ENCODE measurements at places on chromosomes 2 and 18.

- DNase-seq = no peak
Measured at GRCh38 chr2:137321566-137321965, 556.2 kb downstream of the THSD7B start.

GRCh38 chr2:31235504-31235902 lies 1.6 kb downstream of the EHD3 start:
- no peak for DNase-seq

DNA sequence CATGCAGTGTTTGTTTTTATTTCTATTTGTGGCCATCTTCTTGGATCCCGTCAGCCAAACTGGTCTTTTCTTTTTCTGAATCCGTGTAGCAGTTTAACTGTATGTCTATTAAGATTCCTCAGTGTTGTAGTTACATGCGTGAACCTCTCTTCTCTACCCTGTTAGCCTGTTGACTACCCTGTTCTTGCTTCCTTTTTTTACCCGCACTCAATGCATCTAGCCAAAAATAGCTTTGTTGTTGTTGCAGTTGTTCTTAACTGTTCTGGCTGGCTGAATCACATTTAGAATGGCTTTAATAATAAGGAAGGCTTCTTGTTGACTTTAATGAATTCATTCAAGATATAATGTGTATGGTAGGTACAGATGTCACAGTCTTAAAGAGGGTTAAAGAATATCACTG lies 137.1 kb downstream of the LCLAT1 start:
- no peak for DNase-seq

DNA sequence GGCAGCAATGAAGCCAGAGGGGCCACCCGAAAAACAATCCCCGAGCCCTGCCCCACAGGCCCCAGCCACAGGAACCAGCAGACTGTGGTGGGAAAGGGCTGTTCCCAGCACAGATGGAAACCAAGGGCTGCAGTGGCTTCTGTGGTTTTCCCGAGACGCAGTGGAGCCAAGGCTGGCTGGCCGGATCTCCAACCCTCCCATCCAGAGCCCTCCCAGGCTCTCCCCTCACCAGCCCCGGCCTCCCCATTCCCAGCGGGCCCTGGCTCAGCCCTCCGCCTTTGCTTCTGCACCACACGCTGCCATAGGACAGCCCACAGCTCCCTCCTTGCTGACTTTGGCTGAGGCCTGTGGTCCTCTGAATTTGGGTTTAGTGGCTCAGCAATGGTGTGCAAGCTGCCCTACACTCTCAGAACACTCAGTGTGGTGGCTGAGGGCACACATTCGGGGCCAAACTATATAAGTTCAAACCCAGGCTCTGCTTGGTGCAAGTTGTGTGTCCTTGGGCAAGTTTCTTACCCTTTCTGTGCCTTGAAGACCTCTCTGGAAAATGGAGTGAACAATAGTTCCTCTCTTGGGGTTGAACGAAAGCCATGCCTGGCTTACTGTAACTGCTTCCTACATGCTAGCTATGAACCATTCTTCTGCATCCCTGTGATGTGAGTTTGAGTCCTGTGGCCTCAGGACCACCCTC lies 200.1 kb downstream of the SMAD7 start:
- DNase-seq = no peak

DNA sequence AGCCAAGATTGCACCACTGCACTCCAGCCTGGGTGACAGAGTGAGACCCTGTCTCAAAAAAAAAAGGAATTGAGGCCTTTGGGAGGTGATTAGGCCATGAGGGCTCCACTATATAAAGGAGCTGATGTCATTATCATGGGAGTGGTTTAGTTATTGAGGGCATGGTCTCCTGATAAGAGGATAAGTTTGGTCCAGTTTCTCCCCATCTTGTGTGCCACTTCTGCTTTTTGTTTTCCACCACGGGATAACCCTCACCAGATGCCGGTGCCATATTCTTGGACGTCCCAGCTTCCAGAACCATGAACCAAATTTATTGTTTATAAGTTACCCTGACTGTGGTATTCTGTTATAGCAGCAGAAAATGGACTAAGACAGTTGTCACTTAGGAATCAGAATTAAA lies 125.8 kb downstream of the C1D start:
- no peak for DNase-seq

- no peak for DNase-seq
Measured at GRCh38 chr2:240432820-240433801, 2.4 kb upstream of the GPC1 start.

DNA sequence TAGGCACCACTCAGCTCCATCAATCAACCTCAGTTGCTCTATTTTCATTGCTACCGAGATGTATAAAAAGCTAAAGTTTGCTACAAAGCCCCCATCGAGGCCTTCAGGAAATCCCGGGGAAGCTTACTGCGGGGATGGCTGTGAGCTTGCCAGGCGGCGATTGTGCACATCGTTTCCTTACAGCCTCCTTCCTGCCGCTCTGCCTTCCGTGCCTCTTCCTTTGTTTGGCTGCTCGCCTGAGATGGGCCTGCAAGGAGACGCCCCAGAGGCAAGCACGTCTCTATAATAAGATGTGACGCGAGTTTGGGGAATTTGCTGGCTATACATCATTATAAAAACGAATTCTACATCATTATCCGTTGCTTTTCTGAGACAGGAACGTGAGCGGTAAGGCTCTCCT lies 41.6 kb downstream of the DHRS9 start:
- no peak for DNase-seq

- DNase-seq = no peak
Measured at GRCh38 chr2:168212866-168213265, 34.5 kb downstream of the STK39 start.

DNA sequence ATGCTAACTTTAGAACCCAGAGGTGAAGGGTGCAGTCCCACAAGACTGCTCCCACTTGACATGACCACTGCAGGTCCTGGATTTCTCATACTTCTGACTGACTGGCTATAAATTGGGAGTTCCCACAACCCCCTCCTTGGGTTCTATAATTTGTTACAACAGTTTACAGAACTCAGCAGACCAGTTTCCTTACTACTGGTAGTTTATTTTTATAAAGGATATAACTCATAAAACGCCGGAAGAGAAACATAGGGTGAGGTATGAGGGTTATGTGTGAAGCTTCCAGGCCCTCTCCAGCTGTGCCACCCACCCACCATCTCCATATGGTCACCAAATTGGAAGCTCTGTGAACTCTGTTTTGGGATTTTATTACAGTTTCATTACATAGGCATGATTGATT lies 839.6 kb downstream of the TSN start:
- no peak for DNase-seq

GRCh38 chr18:43847164-43848091 lies 570.1 kb upstream of the SYT4 start:
- no peak for DNase-seq

DNA sequence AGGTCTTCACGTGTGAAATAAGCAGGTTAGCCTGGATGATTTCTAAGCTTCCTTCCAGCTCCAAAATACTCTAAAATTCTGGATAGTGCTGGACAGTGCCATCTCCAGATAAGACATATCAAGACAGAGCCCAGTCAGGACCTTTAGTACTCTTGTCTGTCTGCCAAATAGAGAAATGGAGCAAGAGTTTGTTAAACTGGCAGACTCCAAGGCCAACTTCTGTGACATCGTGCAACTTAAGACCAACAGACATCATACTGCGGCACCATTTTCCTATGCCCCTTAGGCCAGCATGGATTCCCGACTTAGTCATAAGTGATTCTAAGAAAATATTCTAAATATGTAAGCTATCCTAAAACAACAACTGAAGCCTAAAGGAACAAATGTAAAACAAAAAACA lies 118.6 kb downstream of the RBMS1 start:
- DNase-seq = no peak

- no peak for DNase-seq
Measured at GRCh38 chr18:78861116-78861515, 118.5 kb upstream of the SALL3 start.

DNA sequence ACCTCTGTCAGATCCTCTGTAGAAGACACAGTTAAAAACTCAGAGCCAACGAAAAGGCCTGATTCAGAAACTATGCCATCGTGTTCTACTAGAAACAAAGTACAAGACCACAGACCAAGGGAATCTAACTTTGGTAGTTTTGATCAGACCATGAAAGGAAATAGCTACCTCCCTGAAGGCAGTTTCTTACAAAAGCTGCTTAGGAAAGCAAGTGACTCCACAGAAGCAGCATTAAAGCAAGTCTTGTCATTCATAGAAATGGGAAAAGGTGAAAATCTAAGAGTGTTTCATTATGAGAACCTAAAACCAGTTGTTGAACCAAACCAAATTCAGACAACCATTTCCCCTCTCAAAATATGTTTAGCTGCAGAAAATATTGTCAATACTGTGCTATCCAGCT lies 58.2 kb downstream of the FSIP2 start:
- no peak for DNase-seq

- DNase-seq = no peak
Measured at GRCh38 chr2:209687323-209687969, 84.2 kb upstream of the UNC80 start.

- DNase-seq = no peak
Measured at GRCh38 chr2:40155728-40156127, 296.2 kb downstream of the SLC8A1 start.

DNA sequence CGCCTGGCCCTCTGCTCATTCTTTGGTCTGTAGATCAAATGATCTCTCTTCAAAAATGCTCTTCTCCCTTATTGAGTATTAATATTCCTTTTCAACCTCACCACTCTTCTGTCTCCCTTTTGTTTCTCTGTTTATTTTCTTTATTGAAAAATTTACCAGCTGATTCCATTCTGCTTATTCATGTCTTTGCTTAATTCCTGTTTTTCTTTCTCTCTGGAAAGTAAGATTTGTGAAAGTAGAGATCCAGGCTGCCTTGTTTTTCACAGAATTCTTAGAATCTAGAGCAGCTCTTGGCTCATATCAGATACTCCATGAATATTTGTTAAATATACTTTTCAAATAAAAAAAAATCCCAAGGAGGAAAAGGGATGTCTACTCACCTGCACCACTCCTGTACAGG lies 157.0 kb downstream of the DOCK10 start:
- no peak for DNase-seq

GRCh38 chr2:1173528-1173927 lies 222.9 kb downstream of the SNTG2 start:
- no peak for DNase-seq

DNA sequence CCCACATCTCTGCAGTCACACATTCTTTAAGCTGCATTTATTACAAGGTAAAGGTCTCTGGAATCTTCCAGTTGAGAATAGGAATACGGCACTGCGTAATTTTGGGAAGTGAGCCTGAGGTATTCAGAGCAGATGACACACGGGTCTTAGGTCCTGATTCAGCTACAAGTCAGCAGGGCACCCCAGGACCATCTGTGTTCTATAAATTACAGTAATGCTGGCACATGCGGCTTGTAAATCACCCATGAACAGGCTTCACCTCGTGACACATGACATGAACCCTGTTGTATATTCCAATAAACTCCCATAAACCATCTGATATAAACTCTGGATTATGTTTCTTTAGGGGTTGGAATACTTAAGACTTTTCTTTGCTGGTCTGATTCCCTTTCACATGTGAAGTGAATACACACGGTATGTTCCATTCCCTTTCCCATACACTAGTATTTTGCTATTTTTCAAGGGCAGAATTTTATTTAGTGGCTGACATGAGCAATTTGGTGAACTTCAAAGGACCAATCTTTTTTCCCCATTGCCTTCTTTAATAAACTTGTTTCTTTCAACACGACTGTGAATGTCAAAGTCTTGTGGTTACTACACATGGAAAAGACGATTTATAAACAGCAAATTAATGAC lies 298.6 kb downstream of the MEIS1 start:
- DNase-seq = no peak

GRCh38 chr18:62407660-62408059 lies 82.5 kb downstream of the TNFRSF11A start:
- DNase-seq = no peak

- no peak for DNase-seq
Measured at GRCh38 chr2:113895819-113896563, 6.1 kb downstream of the ACTR3 start.

GRCh38 chr2:153474407-153474806 lies 4.2 kb downstream of the RPRM start:
- DNase-seq = no peak

GRCh38 chr18:48473816-48474215 lies 64.6 kb upstream of the ZBTB7C start:
- no peak for DNase-seq

GRCh38 chr2:171553236-171553635 lies 31.0 kb downstream of the CYBRD1 start:
- DNase-seq = no peak

GRCh38 chr2:29281086-29281915 lies 166.1 kb downstream of the CLIP4 start:
- no peak for DNase-seq

- no peak for DNase-seq
Measured at GRCh38 chr2:120441744-120442471, 96.0 kb downstream of the INHBB start.

GRCh38 chr2:17719562-17720371 lies 33.8 kb downstream of the SMC6 start:
- no peak for DNase-seq

DNA sequence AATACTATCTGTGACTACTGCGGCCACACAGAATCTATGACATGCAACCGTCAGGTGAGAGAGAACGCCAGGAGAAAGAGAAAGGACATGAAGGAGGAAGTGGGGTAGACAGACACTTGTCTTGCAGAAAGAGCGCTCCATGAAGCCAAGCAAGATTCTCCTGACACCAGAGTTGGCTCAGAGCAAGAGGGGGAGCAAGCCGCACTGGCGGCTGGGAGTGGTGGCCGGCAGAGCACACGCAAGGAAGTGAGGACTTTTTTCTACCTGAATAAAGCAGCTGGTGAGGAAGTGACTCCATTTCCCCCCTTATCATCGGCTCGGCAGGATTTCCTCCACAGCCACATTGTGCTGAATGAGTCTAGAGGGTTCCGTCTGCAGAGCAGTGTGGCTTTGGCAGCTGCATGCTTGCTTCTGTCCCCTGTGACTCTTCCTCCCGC lies 181.6 kb downstream of the BCL2 start:
- no peak for DNase-seq

DNA sequence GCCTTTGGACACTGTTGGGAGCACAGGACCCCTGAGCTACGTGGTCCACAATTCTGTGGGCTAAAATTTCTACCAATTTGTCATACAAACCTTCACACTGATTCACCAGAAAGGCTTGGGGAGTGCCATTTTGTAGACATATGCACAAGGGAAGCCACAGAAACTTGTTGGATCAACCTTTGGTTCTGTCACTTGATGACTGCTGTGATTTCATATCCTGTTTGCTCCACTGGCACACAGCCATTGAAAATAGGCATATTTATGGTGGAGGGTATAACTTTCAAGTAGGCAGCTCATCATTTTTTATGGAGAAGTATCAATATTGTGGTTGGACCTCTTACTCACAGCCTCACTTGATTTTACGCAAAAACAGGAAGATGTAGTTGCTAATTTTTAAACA lies 10.5 kb downstream of the NAPG start:
- DNase-seq = no peak

- no peak for DNase-seq
Measured at GRCh38 chr2:161423421-161424393, 7.6 kb downstream of the TBR1 start.

DNA sequence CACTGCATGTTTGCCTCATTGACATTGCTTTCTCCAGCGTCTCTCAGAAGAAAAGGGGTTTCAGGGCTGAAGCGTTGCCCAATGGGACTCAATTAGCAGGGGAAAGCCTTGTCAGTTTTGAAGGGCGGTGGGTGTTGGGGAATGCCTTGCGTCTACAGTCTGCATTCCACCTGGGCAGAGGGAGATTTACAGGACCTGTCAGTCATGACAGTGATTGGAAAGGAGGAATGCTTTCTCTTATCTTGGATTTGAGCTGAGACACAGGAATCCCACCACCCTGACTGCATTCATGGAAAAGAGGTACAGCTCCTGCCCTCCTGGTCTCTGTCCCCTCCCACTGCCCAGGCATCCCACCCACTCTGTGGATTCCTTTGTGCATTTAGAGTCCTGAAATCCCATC lies 123.9 kb downstream of the ACKR3 start:
- DNase-seq = no peak

GRCh38 chr2:200155652-200156051 lies 150.8 kb upstream of the SPATS2L start:
- no peak for DNase-seq
